ENCODE measurements at places on chromosomes 1 and 21.

- no peak for DNase-seq
Observed at GRCh38 chr1:229730573-229730972, 104.5 kb downstream of the URB2 start.

- peak; percentile 46 for DNase-seq
Observed at GRCh38 chr1:243475966-243476365, 220.1 kb downstream of the SDCCAG8 start.

DNA sequence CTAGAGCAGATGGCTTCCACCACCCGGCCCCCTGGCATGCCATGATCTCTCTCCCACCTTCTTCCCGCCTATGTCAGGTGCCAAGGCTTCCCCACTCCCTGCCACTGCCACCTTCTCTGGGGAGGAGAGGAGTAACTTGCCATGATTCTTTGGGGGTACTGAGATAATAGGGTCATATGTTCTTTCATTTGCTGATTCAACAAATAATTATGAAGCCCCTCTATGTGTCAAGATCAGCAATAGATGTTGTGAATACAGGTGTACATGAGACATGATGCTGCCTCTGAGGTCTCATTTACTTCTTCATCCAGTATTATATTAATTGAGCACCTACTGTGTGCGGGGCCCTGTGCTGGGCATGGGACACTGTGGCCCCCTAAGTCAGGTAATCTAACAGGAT lies 6.0 kb upstream of the VWA5B1 start:
- no peak for DNase-seq

- DNase-seq, result no peak
Observed at GRCh38 chr1:197961933-197962332, 44.8 kb downstream of the LHX9 start.

DNA sequence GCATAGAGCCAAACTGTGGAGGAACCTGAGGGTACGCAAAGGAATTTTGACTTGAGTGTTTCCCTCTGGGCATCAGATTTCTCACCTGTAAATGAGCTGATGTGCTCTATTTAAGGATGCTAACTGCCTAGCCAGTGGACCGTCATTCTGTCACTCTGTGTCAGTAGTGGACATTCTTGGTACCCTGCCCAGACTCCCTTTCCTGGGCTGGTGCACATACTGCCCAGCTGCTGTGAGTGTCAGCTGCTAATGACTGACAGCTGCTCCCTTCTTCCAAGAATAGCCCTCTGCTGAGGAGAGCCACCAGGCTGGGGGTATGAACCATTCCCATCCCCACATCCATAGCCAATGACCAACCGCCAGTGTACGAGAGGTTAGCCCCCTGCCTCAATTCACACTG lies 193.1 kb upstream of the DAB1 start:
- DNase-seq, result no peak

All from fibroblast of mammary gland (primary cell).